Astrocyte (in vitro differentiated cells and primary cell): ENCODE measurements at places on chromosomes 11 and 22. TPM values are rescaled to one million over a fixed set of nuclear protein-coding genes. Genes with fewer than 3 reads are reported as not detected.

GRCh38 chr11:113014262-113015097 lies 53.3 kb downstream of the NCAM1 start:
- H3K4me1 ChIP-seq = no peaks in the 10 kb centered on the region
- H3K36me3 ChIP-seq = no peaks in the 10 kb centered on the region
- no peak overlapping the region for H3K27ac ChIP-seq
- no peaks in the 10 kb centered on the region for H3K27me3 ChIP-seq
- no peak for DNase-seq

DNA sequence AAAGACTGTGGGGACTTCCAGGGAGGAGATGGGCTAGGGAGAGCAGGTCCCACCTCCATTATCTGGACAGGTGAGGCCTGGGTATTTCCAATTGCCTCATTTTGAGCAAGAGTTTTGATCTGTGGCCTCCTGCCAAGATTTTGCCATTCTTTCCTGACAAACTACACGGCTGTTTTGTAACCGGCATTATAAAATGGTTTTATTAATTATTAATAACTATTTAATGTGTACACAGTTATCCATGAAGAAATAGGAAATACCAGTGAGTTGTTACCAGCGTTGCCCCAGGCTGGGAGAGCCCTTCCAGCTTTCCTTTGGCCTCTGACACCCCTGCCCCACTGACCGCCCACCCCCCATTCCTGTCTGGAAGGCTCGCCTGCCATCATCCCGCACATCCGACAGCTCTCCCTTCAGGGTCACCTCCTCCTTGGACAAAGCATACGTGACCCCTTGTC lies 14.9 kb upstream of the SEC14L3 start:
- no peaks in the 10 kb centered on the region for H3K4me1 ChIP-seq
- no peak overlapping the region for H3K4me3 ChIP-seq
- H3K36me3 ChIP-seq = no peaks in the 10 kb centered on the region
- peaks cover 3% of the 10 kb centered on the region for H3K27me3 ChIP-seq
- no peak for DNase-seq

Gene BTBD18
- not detected in 2 replicates for total RNA-seq

Gene GNAZ
- 0.96 and 1.1 TPM in 2 replicates for total RNA-seq
